CD4-positive, alpha-beta T cell treated with Interleukin-6 for 4 hours (primary cell): ENCODE measurements at places on chromosomes 2 and 18.

GRCh38 chr2:133591164-133591563, 22.9 kb upstream of the NCKAP5 start:
- no peak for DNase-seq

- no peak for DNase-seq
Measured at GRCh38 chr2:224817676-224818075, 101.5 kb upstream of the CCDC195 start.

GRCh38 chr18:48694295-48694694, 155.5 kb downstream of the CTIF start:
- no peak for DNase-seq

- no peak for DNase-seq
Measured at GRCh38 chr2:144701259-144701658, 181.3 kb upstream of the ZEB2 start.

DNA sequence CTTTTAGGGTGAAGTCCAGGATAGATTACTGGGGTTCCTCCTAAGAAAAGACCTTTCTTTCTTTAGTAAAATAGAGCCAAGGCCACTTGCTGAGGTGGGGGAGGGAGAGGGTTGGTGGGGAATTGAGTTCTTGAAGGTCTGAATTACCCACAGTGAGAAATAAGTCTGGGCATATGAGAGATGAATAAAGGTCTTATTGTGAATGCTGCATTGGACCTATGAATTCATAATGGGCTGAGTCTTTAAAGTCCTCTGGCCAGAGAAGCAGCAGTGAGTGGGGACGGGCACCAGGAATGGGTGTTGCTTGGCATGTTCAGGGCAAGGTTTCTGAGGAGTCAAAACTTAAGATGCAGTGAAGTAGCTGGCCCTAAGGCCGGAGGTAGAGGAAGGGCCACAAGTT, 10.5 kb downstream of the MAPRE3 start:
- no peak for DNase-seq

DNA sequence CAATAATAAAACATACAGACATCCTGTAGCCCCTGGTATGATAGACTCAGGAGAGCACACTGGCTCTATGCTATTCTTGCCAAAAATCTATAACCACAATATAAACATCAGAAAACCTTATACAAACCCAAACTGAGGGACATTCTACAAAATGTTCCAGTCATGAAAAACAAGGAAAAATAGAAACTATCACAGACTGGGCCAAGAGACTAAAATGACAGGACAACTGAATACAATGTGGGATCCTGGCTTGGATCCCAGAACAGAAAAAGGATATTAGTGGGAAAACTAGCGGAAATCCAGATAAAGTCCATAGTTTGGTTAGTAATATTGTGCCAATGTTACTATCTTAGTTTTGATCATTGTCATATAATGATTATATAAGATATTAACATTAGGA, 29.6 kb upstream of the EPAS1 start:
- no peak for DNase-seq

DNA sequence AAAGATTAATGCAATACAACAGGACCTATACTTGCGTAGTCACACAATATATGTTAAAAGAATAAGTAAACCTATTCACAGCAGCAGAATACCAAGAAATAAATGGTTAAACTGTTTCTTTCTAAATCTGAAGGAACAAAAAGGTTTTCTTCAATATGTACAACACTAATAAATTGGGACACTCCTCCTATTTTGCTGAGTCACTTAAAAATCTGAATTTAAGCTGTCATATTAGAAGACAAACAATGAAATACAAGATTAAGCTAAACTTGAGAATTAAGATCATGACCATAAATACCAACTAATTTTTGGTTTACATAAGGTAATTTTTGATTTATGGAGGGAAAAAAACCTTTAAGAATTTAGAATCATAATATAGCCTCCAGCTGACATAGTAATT, 92.8 kb downstream of the ARHGEF33 start:
- no peak for DNase-seq

- no peak for DNase-seq
Measured at GRCh38 chr2:55106148-55106547, 55.9 kb upstream of the RTN4 start.

DNA sequence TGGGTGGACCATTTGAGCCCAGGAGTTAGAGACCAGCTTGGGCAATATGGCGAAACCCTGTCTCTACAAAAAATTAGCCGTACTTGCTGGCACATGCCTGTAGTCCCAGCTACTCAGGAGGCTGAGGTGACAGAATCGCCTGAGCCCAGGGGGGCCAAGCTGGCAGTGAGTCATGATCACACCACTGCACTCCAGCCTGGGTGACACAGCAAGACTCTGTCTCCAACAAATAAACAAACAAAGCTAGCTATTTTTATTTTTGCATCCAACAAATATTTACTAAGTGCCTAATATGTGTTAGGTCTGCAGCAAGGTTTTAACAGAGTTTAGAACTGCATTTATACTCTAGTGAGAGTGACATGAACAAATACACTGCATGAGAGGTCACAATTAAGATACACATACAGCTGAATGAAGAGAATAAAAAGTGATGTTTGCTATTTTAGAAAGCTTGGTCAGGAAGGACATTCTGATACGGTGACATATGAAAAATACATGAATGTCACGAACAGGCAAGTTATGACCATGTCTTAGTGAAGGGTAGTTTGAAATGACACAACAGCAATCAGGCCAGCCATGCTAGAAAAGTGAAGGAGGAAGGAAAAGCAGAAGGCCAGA, 83.2 kb upstream of the FRZB start:
- no peak for DNase-seq

- DNase-seq: no peak
Measured at GRCh38 chr2:177598326-177599138, 206.0 kb downstream of the AGPS start.

GRCh38 chr2:71498261-71498701, 44.9 kb downstream of the DYSF start:
- DNase-seq: no peak

GRCh38 chr18:13101659-13102197, 110.6 kb downstream of the CEP192 start:
- DNase-seq: no peak

GRCh38 chr2:140657657-140658056, 1473.2 kb downstream of the LRP1B start:
- DNase-seq: no peak

DNA sequence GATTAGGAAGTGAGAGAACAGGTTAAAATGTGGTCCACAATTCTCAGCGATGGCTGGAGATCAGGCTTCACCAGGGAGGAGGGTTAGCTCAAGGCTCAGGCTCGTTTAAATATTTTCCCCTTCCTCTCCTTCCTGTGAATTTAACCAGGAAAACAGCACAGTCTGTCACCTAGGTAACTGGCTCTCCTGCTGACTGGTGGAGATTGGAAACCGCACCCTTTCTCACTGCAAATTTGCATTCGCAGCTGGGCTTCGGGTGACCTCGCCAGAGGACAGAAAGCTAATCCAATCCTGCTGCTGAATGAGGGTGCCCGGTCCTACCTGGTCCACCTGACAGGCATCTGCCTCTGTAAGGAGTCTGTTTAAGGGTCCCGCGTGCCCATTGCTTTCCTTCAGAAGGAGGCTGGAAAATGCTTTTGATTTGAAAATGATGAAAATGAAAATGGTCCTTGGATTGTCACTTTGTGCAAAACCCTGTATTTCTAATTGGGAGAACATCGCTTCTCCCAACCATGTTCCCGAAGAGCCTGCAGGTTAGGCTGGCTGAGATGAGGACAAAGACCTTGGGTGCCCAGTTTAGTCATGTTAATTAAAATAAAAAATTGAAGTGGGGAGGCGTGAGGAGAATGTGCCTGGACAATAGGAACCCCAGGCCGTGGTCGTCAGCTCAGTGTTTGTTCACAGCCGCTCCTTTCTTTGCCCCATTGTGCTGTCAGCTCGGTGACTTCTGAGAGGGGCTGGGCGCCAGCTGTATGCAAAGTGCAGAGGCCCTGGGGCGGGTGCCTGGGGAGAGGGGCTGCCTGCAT, 43.4 kb upstream of the MTCL1 start:
- DNase-seq: no peak

GRCh38 chr18:36127836-36128529, 1.2 kb downstream of the SLC39A6 start:
- DNase-seq: no peak

GRCh38 chr2:184030245-184030644, 568.1 kb upstream of the ZNF804A start:
- DNase-seq: no peak

DNA sequence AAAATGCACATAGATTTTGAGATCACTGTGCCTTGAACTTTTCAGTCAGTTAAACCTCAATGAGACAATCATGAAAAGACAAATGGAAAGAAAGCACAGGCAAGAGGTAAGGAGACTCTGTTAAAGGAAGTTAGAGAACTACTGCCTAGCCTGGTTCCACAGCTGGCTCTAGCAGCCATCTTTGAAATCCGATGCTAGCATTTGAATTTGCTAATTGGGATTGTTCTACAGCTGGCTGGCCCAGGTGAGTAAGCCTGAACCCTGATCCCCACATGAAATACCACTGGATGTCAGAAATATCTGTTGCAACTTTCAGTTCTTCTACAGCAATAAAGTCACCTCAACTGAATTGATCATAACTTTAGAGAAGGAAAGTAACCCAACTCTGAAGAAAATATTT, 315.2 kb upstream of the CHAC2 start:
- DNase-seq: no peak

DNA sequence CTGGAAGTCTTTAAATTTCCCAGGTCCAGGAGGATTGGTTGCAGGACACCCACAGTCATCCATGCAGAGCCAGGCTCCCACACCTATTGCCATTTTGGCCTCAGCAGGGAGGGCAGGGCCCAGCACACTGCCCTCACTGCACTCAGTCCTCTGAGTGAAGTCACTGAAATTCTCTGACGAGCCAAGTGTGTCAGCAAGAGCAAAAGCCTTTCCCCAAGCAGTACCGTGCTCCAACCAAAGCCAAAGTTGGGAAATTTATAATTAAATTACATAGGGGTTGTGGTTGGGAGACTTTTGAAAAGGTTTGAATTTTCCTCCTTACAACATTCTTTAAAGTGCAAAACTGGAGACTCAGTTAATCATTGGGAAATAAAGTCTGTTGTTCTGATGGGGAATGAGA, 98.5 kb upstream of the CD226 start:
- DNase-seq: no peak

DNA sequence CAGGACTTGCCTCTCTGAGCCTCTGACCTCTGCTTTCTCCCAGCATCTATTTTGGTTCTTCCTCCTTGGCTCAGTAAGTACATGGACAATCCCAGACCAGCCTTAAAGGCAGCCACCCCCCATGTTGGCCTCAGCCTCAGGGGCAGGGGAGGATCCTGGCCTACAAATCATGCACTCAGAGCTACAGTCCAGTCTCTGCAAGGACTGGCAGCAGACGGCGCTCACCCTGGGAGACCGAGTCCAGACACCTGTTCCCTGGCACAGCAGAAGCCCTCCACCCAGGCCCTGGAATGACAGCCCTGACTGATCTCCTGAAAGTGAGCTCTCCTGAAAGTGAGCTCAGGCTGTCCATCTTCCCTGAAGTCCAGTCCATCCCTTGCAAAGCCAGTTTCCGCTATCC, 25.7 kb upstream of the PTPN4 start:
- DNase-seq: no peak

GRCh38 chr2:158815166-158815565, 20.0 kb downstream of the DAPL1 start:
- DNase-seq: no peak

GRCh38 chr2:289362-290089, 1.6 kb upstream of the ALKAL2 start:
- no peak for DNase-seq

DNA sequence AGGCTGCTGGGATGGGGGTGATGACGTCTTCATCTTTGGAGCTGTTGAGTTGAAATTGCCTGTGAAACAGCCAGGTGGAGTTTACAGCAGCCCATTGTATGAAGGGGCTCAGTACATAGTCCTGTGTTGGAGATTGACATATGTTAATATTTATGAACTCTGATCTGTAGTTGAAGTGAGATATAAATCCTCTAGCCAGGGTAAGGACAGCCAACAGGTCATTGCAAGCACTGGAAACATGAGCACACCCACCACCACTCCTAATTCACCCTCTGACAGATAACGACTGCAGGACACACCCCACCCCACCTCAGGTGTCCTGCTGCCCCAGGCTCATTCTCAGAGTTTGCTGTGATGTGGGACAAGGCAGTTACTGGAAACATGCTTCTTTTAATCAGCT, 112.4 kb upstream of the TRIB2 start:
- DNase-seq: no peak

DNA sequence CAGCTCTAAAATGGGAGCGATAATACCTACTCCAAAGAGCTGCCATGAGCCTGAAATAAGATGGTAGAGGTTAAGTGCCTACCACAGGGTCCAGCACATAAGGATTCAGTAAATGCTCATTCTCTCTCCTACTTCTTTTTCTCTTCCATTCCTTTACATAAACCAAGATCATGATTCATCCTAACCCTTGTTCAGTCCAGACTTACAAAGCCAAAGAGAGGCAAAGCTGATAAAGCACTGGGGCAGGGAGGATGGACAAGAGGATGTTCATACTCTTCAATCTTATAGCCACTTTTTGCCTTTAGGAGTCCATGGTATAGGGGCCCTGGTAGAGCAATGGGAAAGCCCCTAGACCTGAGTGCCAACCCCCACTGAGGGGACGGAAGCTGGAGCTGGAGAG, 75.6 kb upstream of the PKDCC start:
- no peak for DNase-seq

GRCh38 chr2:241123816-241124536, 21.9 kb upstream of the MTERF4 start:
- DNase-seq: peak; percentile 64

GRCh38 chr2:76280686-76281085, 570.0 kb upstream of the GCFC2 start:
- no peak for DNase-seq

GRCh38 chr2:191321861-191322662, 76.9 kb downstream of the MYO1B start:
- peak; percentile 17 for DNase-seq

- DNase-seq: no peak
Measured at GRCh38 chr2:234650911-234651310, 154.0 kb upstream of the ARL4C start.

DNA sequence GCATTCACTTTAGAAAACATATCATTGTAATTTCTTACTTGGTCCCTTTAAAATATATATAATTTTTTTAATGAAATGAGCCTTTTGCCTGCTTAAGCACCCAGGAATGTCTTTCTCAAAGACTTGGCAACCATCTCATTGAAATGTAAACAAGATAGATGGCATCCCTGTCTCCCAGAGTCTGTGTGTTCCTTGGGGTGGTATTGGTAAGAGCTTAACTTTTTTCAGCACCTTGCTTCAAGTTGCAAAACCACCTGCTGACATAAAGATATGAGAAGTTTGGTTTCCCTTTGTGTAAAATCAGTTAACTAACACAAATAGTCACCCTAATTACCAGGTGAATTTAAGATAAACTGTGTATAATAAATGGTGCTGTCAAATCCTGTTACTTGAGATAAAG, 266.9 kb downstream of the DSC3 start:
- no peak for DNase-seq

DNA sequence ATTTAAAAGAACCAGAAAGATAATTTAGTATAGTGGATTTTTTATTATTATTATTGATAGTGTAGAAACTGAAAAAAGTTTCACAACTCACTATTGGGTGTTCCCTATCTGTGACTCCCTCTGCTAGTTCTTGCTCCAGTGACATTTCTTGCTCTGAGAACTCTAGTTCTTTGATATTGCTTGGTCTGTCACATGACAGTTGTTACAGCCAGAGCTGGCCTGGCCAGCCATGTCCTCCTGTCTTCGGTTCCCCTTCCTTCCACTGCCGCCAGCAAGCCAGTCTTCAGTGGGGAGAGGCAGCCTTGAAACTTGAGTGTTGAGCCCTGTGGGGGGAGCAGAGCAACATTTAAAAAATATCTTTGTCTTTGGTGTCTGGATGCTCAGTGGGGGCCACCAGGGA, 7.6 kb upstream of the THOC1 start:
- DNase-seq: no peak
